ENCODE measurements at places on chromosomes 6 and 20.

DNA sequence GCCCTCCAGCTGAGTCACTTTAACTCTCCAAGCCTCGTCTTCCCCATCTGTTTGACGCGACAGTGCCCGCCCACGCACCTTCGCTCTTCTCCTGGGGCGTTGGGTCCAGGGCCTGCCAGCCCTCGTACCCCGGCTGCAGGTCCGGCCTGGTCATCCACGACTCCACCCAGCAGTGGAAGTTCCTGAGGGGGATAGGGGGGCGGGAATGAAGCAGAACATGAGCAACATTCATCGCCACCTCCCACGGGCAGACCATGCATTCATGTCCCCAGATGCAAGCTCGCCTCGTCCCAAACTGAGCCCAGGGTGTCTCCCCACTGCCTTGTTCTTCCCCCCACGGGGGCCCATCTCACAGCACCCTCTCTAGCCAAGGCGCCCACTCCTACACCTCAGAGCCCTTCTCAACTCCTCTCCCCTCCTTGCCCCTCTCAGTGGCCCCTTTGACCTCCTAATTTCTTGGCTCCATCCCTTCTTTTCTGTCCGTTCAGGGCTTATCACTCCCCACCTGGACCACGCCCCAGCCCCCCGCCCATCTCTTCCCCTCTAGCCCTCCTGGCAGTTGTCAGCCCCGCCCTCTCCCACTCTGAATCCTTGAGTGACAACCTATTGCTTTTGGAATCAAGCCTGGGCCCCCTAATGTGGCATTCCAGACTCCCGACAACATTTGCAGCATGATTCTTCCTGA lies 23.7 kb downstream of the TGM2 start:
- peak; percentile 22 for DNase-seq

DNA sequence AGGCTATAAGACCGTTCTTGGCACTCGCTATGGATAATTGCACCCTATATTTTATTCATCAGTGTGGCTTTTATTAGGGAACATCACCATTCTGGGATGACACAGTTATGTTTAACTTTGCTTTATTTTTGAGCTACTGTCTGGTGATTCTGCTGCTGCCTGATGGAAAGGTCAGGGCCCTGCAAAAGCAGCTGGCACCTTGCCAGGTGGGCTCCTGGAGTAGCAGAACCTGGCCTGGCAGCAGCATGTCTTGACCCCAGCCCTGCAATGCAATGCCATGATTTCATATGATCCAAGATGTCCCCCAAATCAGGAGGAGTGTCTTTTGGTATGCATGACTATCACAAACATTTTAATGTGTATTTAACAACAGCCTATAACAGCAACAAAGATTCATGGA lies 228.4 kb upstream of the RSPO3 start:
- no peak for DNase-seq

DNA sequence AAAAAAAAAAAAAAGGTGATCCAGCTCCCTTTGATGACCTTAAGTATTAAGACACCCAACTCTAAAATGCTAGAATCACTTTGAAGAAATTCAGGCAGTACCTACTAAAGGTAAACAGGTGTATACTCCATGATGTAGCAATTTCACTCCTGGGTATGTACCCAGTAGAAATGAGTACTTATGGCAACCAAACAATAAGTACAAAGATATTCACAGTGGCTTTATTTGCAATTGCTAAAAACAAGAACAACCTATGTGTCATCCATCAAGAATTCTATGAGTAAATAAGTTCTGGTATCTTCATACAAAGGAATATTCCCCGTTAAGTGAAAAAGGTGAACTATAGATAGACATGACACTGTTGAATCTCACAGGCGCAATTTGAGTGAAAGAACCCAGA lies 29.4 kb downstream of the MDGA1 start:
- DNase-seq, result no peak

GRCh38 chr6:109336221-109336961 lies 45.9 kb downstream of the CD164 start:
- DNase-seq, result no peak

DNA sequence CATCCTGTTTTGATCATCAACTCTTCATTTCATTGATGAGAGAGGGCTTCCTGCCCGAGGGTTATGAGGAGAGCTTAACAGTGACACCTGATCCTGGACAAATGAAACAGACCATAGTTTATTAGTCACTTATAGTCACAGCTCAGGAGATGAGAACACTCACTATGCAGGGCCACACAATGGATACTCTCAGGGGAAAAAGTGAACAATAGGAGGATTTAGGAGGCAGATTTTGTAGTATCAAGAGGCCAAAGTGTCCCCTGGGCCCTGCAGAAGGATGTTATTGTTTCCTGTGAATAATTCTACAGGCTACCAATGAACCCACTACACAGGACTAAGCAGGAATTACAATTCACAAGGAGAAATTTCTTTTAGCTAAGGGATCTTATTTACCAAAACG lies 772.8 kb upstream of the MAN1A1 start:
- no peak for DNase-seq

- DNase-seq, result no peak
These were observed 254.3 kb downstream of the LMBRD1 start for GRCh38 chr6:69542494-69542893.

DNA sequence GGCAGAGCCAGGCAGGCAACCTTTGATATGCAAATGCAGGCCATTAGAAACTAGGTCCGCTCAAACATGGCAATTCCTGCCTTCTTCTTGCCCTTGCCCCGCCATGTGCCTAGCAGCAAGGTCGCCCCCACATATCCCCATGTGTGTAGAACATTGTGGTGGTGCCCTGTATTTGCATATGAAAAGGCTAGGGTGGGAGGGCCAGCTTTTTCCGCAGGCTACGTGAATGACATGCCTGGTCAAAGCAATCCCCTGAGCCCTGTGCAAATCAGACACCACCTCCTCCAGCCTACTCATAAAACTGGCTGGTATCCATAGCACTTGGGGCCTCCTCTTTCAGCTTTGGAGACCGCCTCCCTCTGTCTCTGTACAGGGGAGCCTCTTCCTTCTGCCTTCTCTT lies 31.6 kb downstream of the GSTA2 start:
- DNase-seq, result no peak

GRCh38 chr6:39254999-39255535 lies 25.8 kb upstream of the KCNK5 start:
- no peak for DNase-seq

GRCh38 chr6:28648035-28648877 lies 122.6 kb downstream of the GPX5 start:
- DNase-seq, result peak; percentile 49

Data from dorsolateral prefrontal cortex (tissue), 122 donors.